ENCODE measurements at places on chromosomes 7 and 10.

- DNase-seq: no peak
Measured at GRCh38 chr7:90404777-90405176, 1.5 kb downstream of the CLDN12 start.

DNA sequence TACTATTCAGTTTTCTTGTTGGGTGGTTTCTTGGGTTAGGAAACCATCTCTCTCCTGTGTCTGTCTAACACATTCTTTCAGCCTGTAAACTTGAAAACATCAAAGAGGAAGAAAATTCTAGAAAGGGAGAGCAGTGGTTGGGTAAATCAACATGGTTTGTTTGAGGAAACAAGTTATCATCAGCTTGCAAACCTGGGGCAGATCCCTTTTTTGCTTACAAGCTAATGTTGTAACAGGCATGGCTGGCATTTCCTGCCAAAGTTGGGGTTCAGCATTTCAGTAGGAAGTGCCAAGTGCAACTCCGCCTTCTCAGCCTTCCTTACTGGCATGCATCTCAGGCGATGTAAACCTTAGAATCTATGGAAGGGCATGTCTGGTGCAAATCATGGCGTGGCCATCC lies 112.6 kb downstream of the EEPD1 start:
- DNase-seq: no peak

GRCh38 chr10:84783386-84783785 lies 455.0 kb downstream of the CCSER2 start:
- no peak for DNase-seq

DNA sequence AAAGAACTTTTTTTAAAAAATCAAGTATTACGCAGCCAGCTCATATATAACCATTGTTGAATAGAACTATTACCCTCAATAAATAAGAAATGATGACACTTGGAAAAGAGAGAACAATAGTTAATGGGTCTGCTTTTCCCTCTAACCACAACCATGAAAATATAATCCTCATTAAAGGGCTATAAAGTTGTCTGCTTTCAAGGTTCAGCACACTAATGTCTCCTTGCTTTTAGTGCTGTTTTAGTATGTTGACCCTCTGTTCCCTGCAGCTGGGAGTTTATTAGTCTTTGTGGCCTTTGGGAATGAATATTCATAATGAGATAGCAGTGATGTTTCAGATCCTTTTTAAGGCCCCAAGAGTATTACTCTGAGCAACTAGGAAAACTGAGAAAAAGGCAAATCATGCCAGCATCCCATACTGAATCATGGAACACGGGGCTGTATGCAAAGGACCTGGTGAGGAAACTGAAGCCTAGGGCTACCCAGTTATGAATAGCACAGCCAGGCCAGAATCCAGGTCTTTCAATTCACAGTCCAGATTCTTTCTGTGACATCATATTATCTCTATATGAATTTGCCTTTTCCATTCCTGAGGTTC lies 332.0 kb upstream of the LRGUK start:
- DNase-seq: no peak

DNA sequence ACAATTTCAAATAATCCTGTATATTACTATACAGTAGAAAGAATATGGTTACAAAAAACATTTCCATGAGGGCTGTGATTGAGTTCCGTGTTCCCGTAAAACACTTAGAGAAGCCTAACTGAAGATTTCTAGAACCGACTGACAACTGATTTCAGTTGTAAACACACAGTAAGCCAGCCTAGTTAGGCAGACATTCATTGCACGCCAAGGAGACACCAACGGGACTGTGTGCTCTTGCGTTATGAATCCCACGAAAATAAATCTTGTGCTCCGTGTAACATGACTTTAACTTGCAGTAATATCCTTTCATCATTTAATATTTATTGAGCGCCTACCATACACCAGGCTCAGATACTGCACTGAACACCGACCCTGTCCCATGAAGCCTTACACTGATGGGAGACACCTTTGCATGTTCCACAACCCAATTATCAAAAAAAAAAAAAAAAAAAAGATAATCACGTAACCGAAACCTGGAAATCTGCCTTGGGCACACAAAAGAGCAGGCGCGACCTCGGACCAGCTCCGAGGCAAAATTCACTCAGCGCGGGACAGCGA lies 420 bp upstream of the KLHL7 start:
- DNase-seq: no peak

DNA sequence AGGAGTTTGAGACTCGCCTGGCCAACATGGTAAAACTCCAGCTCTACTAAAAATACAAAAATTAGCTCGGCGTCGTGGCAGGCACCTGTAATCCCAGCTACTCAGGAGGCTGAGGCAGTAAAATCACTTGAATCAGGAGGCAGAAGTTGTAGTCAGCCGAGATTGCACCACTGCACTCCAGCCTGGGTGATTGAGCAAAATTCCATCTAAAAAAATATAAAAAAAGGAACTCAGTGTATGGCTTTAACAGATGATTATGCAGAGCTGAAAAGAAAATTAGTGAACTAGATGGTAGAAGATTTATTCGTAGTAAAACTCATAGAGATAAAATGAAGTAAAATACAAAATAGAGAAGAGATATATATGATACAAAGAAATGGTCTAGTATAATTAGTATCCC lies 12.6 kb upstream of the CNOT4 start:
- DNase-seq: no peak

- DNase-seq: no peak
Measured at GRCh38 chr7:51665045-51665780, 348.6 kb upstream of the COBL start.

DNA sequence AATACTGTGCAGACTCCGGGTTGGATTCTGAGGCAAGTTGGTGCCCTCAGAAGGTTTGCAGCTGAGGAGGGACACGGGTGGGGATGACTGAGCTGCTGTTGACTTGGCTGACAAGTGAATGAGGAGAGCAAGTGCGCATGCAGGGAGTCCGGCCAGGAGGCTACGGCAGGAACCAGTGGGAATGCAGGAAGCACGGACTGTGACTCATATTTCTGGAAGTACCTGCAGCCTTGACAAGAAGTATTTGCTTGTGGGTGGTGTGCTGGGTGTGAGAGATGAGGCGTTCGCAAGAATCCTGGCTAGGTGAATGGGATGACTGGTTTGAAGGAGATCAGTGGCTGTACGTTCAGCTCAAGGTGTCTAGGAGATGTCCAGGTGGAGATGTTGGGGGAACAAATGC lies 30.8 kb upstream of the FXYD4 start:
- DNase-seq: no peak

DNA sequence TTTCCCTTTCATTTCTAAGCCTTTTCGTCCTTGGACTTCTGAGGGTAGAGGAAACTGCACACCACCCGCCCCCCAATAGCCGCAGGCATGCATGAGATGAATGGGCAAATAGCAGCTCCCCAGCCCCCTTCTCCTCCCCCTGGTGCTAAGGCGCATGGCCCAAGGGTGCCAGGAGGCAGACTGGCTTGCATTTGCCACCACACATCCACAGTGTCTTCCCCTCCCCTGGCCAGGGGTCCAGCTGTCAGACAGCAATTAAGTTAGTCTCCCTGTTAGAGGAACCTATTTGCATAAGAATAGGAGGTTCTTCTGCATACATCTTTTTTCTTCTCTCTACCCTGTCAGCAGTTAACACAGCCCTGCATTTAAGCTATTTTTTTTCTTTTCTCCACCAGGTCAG lies 20.2 kb downstream of the TOMM7 start:
- DNase-seq: no peak

- DNase-seq: no peak
Measured at GRCh38 chr10:3199488-3199887, 26.9 kb upstream of the PITRM1 start.

GRCh38 chr7:17299483-17299991 lies 1.1 kb downstream of the AHR start:
- DNase-seq: no peak

GRCh38 chr10:122567056-122567660 lies 6.6 kb downstream of the DMBT1 start:
- DNase-seq: no peak

- no peak for DNase-seq
Measured at GRCh38 chr10:44992070-44992731, 8.5 kb upstream of the ZNF22 start.

DNA sequence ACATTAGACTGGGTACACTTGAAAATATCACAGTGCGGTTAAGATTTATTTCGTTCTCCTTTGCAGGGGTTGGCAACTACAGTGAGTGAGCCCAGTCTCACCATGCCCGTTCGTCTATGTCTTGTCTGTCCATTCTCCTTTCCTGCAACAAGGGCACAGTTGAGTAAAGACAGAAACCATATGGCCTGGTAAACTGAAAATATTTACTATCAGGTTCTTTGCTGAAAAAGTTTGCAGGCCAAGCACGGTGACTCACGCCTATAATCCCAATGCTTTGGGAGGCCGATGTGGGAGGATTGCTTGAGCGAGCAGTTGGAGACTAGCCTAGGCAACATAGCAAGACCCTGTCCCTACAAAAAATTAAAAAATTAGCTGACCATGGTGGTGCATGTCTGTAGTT lies 11.4 kb upstream of the KCTD7 start:
- DNase-seq: no peak

Data from activated naive CD8-positive, alpha-beta T cell treated with anti-CD3 and anti-CD28 coated beads, Interleukin-2, amount 50 U/mL, for 16 hours (primary cell).